ENCODE measurements at places on chromosomes 1 and 21.

- no peak for DNase-seq
Measured at GRCh38 chr1:245710961-245711903, 556.4 kb downstream of the KIF26B start.

- no peak for DNase-seq
Measured at GRCh38 chr1:33654267-33654834, 181.9 kb downstream of the ZSCAN20 start.

DNA sequence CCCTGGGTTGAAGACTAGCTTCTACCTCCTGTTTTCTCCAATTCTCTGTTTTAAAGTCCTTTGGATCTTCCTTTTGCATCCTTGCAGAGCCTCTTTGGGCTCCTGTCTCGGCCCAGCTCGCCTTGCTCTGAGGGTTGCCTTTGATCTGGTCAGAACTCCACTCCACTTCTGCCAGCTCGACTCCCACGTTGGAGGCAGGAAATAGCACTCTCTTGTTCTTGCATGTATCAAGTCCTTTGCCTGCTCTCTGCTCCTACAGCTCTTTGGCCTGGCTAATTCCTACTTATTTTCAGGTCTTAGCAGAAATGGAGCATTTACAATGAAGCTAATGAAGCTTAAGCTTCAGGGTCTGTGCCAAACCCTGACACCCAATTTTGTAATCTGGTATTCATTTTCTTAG, 21.1 kb upstream of the B3GALNT2 start:
- no peak for DNase-seq

DNA sequence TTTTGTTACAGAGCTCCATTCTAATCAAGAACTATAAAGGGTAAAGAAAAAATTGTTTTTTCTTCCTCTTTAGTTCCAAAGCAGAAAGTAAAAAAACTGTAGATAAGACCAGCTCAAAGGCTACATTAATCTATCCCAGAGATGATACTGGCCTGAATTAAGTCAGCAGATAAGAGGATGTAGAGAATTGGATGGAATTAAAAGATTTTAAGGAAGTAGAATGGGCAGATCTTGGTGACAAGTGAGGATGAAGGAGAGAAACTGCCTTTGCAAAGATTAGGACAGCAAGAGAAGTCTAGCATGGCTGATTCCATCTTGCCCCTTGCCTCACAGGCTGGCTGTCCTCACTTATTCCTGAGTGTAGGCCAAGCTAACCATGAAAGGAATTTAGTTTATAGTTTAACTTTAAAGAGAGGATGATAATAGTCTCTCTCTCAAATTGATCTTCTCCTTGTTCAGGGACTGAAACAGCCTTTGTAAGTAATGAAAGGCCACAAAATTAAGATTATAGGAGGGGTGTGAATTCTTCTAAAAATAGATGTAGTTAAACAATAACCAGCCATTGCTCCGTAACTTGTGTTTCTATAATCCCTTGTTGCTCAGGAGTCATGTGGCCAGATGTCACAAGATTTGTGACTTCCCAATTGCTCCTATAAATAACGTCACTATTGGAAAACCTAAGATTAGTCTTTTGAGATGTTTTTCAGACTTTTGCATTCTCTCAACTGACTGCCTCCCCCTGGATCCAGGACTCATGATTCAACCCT, 265.0 kb upstream of the USP24 start:
- no peak for DNase-seq

GRCh38 chr1:47940779-47941178, 56.4 kb downstream of the TRABD2B start:
- no peak for DNase-seq

DNA sequence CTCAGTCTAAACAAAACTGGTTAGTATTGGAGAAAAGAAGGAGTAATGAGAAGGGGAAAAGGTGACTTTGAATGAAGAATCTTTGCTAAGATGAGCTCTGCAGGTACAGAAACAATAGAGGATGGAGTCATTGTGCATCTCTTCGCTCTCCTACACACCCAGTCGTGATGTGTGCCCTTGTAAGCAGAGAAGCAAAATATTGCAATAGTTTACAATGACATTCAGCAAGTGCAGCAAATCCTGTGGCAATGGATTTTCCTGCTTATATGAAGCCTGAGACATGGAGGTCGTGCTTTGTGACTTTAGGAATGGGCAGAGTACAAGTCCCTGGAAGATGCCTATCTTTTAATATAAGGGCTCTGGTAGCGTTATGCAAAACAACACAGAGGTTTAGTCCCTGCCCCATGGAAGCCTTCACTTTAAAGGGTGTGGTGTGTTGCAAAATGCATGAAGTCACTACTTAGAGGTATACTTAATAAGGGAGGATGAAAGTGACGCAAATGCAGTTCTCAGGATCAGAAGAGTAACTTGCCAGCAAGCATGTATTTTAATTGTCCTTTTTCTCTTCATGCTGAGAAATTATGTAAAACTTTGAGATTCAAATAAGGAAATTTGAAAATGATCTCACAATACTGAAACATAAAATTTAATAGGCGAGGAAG, 88.0 kb upstream of the IVNS1ABP start:
- peak; percentile 10 for DNase-seq

- no peak for DNase-seq
Measured at GRCh38 chr1:174068000-174068399, 45.8 kb upstream of the RC3H1 start.

GRCh38 chr1:208741296-208741695, 497.1 kb upstream of the PLXNA2 start:
- no peak for DNase-seq

DNA sequence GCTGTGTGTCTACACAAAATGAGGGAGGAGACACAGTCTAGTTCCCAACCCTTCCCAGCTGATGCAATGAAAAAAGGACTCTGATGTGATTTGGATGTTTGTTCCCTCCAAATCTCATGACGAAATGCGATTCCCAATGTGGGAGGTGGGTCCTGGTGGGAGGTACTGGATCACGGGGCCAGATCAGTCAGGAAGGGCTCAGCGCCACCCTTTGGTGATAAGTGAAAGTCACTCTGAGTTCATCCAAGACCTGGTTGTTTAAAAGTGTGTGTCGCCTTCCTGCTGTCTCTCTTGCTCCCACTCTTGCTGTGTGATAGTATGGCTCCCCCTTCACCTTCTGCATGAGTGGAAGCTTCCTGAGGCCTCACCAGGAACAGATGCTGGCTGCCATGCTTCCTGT, 63.2 kb downstream of the GNG4 start:
- DNase-seq, result no peak

- DNase-seq, result no peak
Measured at GRCh38 chr1:40187399-40187798, 26.2 kb downstream of the RLF start.

DNA sequence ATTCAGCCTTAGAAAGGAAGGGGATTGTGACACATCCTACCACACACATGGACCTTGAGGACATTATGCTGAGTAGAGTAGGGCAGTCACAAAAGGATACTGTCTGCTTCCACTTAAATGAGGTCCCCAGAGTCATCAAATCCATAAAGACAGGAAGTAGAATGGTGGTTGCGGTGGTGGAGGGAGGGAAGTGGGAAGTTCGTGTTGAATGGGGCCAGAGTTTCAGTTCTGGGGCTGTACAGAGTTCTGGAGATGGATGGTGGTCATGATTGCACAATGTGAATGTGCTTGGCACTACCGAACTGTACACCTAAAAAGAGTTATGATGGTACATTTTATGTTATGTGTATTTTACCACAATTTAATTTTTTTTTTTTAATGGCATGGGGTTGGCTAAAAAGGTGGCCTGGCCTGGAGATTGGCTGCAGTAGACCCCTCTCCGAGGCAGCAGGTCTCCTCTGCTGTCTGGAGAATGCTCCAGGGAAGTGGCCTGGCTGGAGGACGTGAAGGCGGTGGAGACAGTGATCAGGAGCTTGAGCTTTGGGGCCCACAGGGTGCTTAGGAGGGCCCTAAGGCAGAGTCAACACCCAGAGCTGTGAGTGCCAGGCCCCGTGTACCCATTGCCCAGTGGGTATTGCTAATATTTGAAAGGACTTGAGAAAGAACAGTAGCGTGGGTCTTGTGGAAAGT, 30.4 kb downstream of the IFNGR2 start:
- DNase-seq, result peak; percentile 99

Measured in MV-4-11 (cell line).